ENCODE measurements at places on chromosomes 1 and 21. TPM values are rescaled to one million over a fixed set of nuclear protein-coding genes. Genes with fewer than 3 reads are reported as not detected.

DNA sequence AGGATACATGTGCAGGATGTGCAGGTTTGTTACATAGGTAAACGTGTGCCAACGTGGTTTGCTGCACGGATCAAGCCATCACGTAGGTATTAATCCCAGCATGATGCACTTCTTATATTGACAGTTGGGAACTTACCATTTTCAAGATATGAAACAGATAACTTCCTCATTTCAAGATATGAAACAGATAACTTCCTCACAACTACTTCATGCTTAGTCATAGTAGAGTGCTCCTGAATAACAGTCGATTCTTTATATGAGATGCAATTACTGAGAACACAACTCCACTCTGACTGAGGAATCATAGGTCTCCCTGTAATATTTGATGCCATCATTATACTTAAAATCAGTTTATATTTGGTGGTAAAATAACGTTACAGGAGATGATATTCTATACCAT lies 1124.3 kb downstream of the AMY1C start:
- DNase-seq, result no peak

GRCh38 chr1:109191891-109192290 lies 21.8 kb upstream of the SARS1 start:
- no peak for DNase-seq

CNIH3 gene
- 4.2 TPM for total RNA-seq

SLC1A7 gene
- total RNA-seq, result not detected

DNA sequence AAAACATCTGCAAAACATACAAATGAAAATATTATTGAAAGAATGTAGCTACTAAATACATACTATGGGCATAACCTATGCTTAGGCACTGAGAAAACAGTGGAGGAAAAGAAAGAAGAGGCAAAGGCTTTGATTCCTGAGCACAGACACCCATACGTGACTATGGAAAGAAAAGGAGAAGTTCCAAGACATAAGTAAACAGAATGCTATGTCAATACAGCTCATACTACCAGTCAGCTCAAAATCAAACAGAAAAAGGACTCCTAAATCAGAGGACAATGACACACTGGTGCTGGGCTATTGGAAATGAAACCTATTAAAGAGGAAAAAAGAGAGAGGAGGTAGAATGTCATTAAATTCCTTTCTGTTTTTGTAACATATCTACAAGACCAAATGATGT lies 225.4 kb downstream of the SMYD3 start:
- no peak for DNase-seq

DNA sequence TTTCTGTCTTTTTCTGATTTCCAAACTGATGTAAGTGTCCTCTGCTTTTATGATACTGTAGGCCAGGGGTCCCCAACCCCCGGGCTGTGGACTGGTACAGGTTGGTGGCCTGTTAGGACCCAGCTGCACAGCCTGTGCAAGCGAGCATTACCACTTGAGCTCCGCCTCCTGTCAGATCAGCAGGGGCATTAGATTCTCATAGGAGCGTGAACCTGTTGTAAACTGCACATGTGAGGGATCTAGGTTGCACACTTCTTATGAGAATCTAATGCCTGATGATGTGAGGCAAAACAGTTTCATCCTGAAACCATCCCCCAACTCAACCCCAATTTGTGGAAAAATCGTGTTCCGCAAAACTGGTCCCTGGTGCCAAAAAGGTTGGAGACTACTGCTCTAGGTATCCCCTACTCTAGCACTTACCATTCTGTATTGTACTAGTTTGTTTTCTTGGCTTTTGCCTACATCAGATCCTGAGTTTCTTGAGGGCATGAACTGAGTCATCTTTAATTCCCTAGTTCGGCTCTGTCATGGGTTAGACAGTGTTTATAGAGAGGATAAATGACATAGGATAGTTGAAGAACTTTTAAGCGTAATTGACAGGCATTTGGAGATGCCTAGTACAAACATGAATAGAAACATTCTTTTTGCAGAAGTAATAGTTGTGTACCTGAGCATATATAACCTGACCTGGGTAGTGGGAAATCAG lies 4.1 kb downstream of the ABCD3 start:
- no peak for DNase-seq

DNA sequence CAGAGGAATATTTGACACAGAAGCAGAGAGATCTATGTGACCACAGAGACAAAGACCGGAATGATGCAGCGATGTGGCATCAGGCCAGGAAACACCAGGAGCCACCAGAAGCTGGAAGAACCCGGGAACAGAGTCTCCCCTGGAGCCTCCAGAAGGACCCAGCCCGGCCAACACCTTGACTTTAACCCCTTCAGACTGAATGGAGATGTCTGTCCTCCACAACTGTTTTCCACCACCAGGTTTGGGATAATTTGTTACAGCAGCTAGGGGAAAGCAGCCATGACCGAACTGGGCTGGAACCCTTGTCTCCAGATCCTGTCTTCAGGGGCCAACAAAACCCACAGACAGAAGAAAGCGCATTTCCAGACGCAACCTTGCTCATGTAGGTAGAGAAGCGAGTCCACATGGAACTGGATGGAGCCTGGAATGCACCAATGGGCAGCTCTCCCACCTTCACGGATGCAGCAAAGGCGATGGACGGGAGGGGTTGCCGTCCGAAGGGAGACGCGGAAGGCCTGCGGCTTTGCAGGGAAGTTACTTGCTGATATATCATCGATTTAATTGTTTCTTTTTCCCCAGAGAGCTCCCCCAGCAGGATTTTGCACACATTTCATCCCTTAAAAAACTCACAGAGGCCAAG lies 396.6 kb downstream of the NPHP4 start:
- peak; percentile 28 for DNase-seq

ERG gene
- total RNA-seq, result 0.11 TPM

- no peak for DNase-seq
Observed at GRCh38 chr1:187417520-187417919, 588.8 kb downstream of the PLA2G4A start.

- DNase-seq, result no peak
Observed at GRCh38 chr1:238581332-238581731, 690.6 kb upstream of the ZP4 start.

TMEM125 gene
- total RNA-seq, result 19.6 TPM

OR2T29 gene
- not detected for total RNA-seq

KRTAP12-2 gene
- not detected for total RNA-seq

- DNase-seq, result peak; percentile 69
Observed at GRCh38 chr1:86811142-86811924, 102.6 kb downstream of the SELENOF start.

DNA sequence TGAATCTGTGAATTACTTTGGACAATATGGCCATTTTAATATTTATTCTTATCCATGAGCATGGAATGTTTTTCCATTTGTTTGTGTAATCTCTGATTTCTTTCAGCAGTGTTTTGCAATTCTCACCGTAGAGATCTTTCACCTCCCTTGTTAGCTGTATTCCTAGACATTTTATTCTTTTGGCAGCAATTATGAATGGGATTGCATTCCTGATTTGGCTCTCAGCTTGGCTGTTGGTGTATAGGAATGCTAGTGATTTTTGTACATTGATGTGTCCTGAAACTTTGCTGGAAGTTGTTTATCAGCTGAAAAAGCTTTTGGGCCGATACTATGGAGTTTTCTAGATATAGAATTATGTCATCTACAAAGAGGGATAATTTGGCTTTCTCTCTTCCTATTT lies 44.2 kb upstream of the NEGR1 start:
- DNase-seq, result no peak

PTPRC gene
- total RNA-seq, result not detected

ST7L gene
- total RNA-seq, result 16.0 TPM

GRCh38 chr21:42376338-42376982 lies 10.1 kb upstream of the TFF1 start:
- peak; percentile 53 for DNase-seq

- no peak for DNase-seq
Observed at GRCh38 chr1:62230718-62231117, 36.1 kb downstream of the L1TD1 start.

FAM151A gene
- total RNA-seq, result not detected

- DNase-seq, result no peak
Observed at GRCh38 chr1:245915406-245915805, 591.7 kb downstream of the SMYD3 start.

GRCh38 chr1:204250428-204251030 lies 36.7 kb upstream of the GOLT1A start:
- no peak for DNase-seq

GRCh38 chr1:160710517-160711252 lies 937 bp downstream of the CD48 start:
- DNase-seq, result no peak

DNA sequence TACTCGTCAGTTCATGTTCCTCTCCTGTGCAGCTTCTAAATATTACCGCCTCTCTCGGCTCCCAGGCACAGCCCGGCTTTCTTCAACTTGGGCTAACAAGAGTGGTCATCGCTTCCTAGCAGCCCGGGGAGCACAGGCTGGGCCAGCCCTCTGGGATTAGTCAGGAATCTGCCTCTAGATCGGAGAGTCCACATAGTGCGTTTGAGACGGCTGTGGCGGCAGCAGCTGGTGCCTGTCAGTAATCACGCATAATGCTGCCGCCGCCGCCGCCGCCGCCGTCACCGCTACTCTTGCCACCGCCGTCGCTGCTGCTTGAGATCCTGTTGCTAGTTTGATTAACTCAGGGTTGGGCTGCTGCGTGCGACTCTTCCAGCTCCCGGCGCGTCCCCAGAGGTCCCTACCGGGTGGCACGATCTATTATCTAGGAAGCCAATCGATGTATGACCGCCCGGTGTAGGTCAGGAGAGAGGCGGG lies at the start of gene RXRG:
Gene RXRG (minus strand): TSS at position 230 of the 474 bp plus-strand sequence. CDS start 233 bp downstream, outside the sequence.
- DNase-seq, result peak; percentile 66

DNA sequence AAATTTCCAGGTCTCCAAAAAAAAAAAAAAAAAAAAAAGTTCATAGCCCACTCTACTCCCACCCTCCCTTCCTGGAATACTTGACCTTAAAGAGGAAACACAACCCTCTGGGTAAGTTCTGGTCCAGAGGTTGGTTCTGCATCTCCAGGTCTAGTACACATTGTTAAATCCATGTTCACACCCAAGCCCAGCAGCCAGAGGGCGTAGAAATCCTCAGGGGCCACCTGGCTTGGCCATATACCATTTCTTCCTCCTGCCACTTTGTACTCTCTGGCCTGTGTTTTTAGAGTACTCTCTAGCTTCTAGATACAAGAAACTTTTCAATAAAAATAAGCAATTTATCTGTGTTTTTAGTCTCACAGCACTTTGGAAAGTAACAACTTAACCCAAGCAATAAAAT lies 89.3 kb downstream of the PHTF1 start:
- no peak for DNase-seq

- DNase-seq, result no peak
Observed at GRCh38 chr21:45379171-45379900, 25.6 kb upstream of the COL18A1 start.

PROK1 gene
- total RNA-seq, result not detected

DNA sequence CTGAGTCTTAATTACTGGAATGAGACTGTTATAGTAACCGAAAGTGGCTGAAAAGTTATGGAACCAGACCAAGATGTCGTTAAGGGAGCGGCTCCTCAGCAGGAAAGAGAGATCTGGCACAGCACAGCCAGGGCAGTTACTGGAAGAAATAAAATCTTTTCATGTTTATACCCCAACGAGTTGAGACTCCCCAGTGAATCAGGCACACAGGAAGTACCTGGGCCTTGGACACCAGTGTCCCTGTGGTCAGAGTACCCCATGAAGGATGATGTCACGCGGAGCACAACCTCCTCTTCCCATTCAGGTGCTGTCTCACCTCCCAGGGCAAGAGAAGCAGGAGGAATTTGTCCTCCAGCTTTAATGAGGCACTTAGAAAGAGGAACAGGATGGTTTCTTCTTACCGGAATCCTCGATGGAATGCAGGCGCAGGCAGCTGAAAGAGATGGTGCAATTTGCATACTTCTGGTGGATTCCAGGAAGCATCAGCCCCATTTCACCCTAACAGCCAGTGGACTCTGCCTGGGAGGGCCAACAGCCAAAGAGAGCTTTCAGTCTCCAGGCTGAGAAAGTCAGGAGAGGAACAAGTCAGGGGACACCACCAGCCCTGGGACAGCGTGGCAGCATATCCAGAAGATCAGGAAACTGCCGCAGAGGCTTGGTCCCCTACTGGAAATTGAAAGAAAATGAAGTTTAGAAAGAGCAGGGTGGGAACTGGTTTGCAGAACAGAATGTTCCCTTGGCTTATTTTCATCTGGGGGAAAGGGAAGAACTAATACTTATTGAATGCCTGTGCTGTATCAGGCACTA lies 35.9 kb upstream of the CTTNBP2NL start:
- DNase-seq, result peak; percentile 56

DNA sequence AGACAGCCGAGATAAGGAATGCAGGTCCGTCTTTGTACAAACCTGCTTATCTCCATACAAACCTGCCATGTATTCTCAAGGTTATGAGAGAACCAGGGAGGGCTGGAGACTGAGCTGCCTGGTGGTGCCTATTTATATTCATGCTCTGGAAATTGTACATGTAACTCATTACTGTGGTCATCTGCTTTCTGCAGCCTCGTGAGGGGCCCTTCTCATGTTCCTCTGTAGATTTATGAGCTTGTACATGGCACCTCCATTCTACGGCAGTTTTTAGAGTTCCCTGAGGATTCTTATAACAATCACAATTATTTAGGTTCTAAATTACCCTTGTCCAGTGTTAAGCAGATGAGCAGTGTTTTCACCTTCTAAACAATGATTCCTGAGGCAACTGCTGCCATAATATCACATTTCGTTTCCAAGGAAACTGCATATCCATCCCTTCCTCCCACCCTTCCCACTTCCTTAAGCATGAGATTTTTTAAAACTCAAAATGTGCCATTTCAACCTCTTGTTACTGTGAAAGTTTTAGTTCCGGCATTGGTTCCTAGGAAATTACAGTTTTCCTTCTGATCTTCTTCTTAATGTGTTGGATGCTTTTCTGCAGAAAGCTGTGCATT lies 112.1 kb downstream of the ST6GALNAC3 start:
- no peak for DNase-seq

GRCh38 chr1:39081271-39082009 lies 55.3 kb downstream of the NDUFS5 start:
- DNase-seq, result no peak

DNA sequence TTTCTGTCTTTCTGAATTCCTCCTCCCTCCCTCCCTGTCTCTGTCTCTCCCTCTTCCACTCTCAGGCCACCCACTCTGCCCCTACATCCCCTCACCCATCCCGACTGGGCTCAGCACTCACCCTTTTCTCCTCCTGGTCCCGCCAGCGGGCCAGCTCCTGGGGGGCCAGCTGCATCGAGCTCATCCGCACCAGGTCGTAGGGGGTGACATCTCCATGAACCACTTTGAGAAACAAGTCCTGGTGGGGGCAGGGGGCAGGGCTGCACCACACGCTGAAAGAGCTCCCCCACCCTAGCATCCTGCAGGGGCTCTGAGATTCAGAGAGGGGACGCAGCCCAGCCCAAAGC lies 17.8 kb downstream of the SPOCD1 start:
- DNase-seq, result no peak

- peak; percentile 82 for DNase-seq
Observed at GRCh38 chr1:37811027-37811655, 3.1 kb upstream of the YRDC start.

DNA sequence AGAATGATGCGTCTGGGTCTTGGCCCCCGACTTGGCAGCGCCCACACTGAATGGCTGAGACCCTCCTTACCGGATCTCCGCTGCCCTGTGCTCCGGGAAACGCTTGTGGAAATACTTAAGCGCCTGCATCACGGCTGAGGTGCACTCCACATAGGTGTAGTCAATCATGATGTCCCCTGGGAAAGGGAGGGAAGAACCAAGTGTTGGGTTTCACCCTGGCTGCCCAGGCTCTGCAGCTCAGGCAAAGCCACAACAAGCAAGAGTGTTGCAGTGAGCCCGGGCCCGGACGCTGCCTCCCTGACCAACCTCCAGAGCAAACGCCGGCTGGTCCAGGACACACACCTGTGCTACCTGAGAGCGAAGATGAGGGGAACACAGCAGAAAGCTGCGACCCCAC lies 21.5 kb upstream of the SPATC1L start:
- no peak for DNase-seq

SELP gene
- not detected for total RNA-seq

ERO1B gene
- 1.5 TPM for total RNA-seq

GRCh38 chr1:160409486-160409885 lies 9.1 kb downstream of the VANGL2 start:
- no peak for DNase-seq

KANK4 gene
- total RNA-seq, result 0.11 TPM

Measured in H9 (cell line).